NCI-H1436 (cell line): ENCODE measurements at places on chromosomes 13 and 19.

DNA sequence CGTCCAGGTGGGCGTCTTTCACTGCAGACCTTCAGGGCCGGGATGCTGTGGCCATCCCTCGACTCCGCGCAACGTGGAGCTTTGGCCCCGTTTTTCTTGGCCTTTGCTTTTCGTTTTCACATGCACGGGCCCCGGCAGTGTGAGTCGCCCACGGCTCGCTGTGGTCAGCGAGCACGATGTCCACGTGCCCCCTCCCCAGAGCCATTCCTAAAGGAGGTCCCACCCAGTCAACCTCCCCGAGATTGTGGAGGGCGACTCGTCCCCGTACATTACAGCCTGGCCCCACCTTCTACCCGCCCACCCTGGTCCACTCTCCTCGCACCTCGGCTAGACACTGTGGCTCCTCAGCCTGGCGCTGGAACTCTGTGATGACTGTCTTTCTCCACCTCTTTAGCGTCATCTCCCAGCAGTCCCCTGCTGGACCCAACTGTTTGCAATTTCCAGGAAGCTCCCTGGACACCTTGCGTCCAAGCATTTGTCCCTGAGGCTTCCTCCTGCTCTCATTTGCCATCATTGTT, 405 bp downstream of the ZNF446 start:
- peak; percentile 12 for DNase-seq

- DNase-seq = no peak
Observed at GRCh38 chr13:79880818-79881217, 399.9 kb downstream of the NDFIP2 start.

- DNase-seq = no peak
Observed at GRCh38 chr13:39035204-39035603, 2.7 kb downstream of the PROSER1 start.

- no peak for DNase-seq
Observed at GRCh38 chr19:10636304-10636972, 11.1 kb downstream of the SLC44A2 start.
